ENCODE measurements at places on chromosomes 3 and 15.
A peak's percentile ranks its signal among the peaks of the same experiment; 100 is the strongest.

GRCh38 chr3:17076940-17077605, 192.3 kb downstream of the PLCL2 start:
- no peak for DNase-seq

- DNase-seq = no peak
These were observed 162.2 kb downstream of the ATP10A start for GRCh38 chr15:25700916-25701315.

DNA sequence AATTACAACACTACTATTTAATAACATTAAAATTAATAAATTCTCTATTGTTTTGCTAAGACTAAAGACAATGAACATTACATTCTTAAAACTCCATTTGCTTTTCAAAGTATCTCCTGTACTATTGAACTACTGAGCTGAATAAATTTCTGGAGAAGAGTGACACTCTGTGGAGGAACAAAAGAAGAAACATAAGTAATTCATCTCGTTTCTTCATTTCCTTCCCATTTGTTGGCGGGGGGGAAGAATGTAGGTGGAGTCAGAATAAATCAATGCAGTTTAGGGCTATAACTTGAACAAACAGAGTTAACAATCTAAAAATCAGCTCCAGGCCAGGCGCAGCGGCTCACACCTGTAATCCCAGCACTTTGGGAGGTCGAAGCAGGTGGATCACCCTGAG, 32.7 kb downstream of the EFHB start:
- no peak for DNase-seq

- DNase-seq = no peak
These were observed 92.5 kb upstream of the MBNL1 start for GRCh38 chr3:152176241-152176640.

- peak; percentile 48 for DNase-seq
These were observed 39.7 kb downstream of the SPATA12 start for GRCh38 chr3:57100046-57100695.

DNA sequence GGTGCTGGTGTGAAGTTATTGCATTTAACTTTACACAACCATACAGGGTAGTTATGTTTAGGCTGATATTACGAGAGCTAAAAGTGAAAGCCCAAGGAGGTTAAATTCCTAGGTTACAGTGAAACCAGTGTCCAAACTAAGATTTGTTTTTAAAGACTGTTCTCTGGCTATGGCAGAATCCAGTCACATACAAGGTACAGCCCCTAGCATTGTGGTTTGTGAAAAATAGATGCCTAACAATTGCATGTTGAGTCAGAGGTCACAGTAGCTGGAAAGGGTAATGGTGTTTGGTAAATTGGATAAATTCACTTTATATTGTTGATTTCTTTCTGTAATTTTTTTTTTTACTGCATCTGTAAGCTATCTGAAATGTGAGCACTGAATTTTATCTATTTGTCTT, 614.6 kb upstream of the TBL1XR1 start:
- no peak for DNase-seq

- no peak for DNase-seq
These were observed 75.6 kb upstream of the ADPGK start for GRCh38 chr15:72859017-72859756.

GRCh38 chr15:100330629-100331215, 11.1 kb downstream of the ADAMTS17 start:
- DNase-seq = no peak

- DNase-seq = no peak
These were observed 157.7 kb downstream of the THSD4 start for GRCh38 chr15:71272932-71273331.

- no peak for DNase-seq
These were observed 93.2 kb upstream of the CCDC80 start for GRCh38 chr3:112734171-112734570.

DNA sequence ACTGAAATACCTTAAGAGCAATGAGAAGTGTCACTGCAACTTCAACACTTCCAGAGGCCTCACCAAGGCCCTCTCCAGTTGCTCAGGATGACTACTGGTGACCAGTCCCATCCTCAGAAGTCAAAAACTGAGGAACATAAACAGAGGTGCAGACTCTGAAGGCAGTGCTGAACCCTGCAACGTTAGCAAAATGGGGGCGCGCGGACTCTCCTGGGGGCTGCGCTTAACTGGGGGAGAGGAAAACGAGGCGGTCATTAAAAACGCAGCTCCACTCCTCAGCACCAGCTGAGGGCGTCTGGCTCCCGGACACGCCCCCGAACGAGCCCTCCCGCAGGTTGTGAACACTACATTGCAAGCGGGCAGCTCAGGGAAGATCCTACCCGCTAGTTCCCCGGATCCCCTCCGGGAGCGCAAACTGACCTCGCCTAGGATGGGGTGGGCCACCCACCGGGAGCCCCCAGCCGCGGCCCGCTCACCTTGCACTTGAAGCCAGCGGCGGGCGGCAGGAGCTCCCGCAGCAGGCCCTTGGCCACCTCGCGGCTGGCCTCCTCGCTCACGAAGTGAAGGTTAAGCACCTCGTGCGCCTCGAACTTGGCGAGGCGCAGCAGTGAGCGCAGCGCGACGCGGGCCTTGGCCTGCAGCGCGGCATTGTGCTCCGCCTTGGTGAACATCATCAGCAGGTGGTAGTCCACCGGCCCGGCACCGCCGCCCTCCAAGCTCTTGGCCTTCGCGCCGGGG, 711 bp downstream of the XXYLT1 start:
- peak; percentile 53 for DNase-seq

DNA sequence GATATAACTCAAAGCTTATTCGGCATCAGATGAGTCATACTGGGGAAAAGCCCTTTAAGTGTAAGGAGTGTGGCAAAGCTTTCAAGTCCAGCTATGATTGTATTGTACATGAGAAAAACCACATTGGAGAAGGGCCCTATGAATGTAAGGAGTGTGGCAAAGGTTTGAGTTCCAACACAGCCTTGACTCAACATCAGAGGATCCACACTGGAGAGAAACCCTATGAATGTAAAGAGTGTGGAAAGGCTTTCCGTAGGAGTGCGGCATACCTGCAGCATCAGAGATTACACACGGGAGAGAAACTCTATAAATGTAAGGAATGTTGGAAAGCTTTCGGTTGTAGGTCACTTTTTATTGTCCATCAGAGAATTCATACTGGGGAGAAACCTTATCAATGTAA, 7.5 kb downstream of the ZNF621 start:
- no peak for DNase-seq

GRCh38 chr15:77846360-77846759, 213.6 kb upstream of the LINGO1 start:
- DNase-seq = no peak
